Activated T-helper 2 cell treated with anti-CD3 and anti-CD28 coated beads, Interferon-gamma antibody, Interleukin-2, Interleukin-4, amounts not matched to agents 10 μg/mL and 5 μg/mL and 100 μg/mL, durations not matched to agents 14 hours and 24 hours and 36 hours (primary cell): ENCODE measurements at places on chromosomes 3 and 15. TPM values are rescaled to one million over a fixed set of nuclear protein-coding genes. Genes with fewer than 3 reads are reported as not detected.
A peak's percentile ranks its signal among the peaks of the same experiment; 100 is the strongest.

The ATP8B4 gene
- 69.7 and 75.3 TPM in 2 replicates for total RNA-seq

The TLE3 gene
- total RNA-seq: 94.6 and 102 TPM in 2 replicates

The SHF gene
- total RNA-seq: 16.3 and 16.4 TPM in 2 replicates

The GJD2 gene
- not detected in 2 replicates for total RNA-seq

The HCLS1 gene
- 234 and 243 TPM in 2 replicates for total RNA-seq

GRCh38 chr3:98657457-98657856 is 64.0 kb upstream of the CPOX start:
- H3K4me3 ChIP-seq: no peak overlapping the region
- peaks cover 30% of the 10 kb centered on the region for H3K27me3 ChIP-seq
- peaks cover 5% of the 10 kb centered on the region for H3K4me1 ChIP-seq
- no peaks in the 10 kb centered on the region for H3K36me3 ChIP-seq
- no peak overlapping the region for H3K27ac ChIP-seq
- DNase-seq: peak; percentile 42

GRCh38 chr15:101123222-101123910 is 128.5 kb downstream of the CHSY1 start:
- DNase-seq: no peak
- H3K4me3 ChIP-seq: no peak overlapping the region
- no peaks in the 10 kb centered on the region for H3K27me3 ChIP-seq
- H3K36me3 ChIP-seq: peaks cover 5% of the 10 kb centered on the region

DNA sequence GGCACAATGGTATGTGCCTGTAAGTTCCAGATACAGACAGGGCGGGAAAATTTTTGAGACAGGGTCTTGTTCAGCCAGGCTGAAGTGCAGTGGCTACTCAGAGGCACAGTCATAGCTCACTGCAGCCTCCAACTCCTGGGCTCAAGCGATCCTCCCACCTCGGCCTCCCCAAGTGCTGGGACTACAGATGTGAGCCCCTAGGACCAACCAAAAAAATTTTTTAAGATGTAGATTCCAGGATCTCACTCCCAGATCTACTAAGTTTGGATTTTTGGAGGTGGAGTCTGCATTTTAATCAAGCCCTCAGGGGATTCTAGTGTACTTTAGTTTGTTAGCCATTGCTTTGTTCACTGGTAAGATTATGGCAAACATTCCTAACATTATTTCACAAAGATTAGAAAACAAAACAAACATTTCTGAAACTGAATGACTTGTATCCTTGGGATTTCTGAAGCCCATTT is 2.7 kb downstream of the LIPH start:
- H3K27me3 ChIP-seq: no peaks in the 10 kb centered on the region
- H3K36me3 ChIP-seq: no peaks in the 10 kb centered on the region
- H3K27ac ChIP-seq: no peak overlapping the region
- no peak overlapping the region for H3K4me3 ChIP-seq

GRCh38 chr3:173630849-173631248 is 233.3 kb downstream of the NLGN1 start:
- H3K4me1 ChIP-seq: no peaks in the 10 kb centered on the region
- H3K36me3 ChIP-seq: no peaks in the 10 kb centered on the region
- no peak overlapping the region for H3K27ac ChIP-seq
- H3K27me3 ChIP-seq: no peaks in the 10 kb centered on the region
- DNase-seq: no peak

DNA sequence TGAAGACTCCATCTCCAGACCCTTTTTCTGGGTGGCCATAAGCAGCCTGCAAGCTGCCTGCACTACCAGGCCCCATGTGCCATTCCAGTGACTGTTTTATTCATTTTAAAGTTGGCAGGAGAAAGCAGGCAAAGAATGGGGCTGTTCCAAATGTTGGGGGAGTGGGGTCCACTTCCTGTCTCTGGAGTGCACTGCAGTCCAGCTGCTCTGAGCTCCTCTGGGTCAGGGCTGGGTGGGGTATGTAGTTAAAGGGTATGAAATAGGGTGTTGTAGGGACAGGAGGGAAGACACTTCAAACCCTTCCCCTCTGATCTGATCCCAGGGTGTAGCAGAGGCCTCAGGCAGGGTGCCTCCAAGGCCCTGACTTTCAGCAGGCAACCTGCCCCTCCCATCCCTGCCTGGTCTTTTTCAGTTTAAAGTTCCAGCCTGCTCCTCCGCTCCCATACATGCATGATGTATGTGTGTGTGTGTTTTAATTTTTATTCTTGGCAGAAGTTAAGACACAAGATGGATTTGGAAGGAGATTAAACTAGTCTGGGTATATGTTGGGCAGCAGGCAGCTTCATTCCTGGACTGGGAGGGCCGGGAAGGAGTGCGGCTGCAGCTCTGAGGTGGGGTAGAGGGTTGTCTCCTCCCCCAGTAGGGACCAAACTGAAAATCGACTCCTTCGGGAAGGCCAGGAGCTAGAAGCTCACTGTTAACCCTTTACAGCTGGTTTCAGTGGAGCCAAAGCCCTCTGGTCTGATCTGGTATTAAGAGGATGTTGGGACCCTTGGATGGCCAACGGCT is 17.3 kb downstream of the BOC start:
- no peak for DNase-seq
- no peaks in the 10 kb centered on the region for H3K36me3 ChIP-seq
- no peak overlapping the region for H3K27ac ChIP-seq
- H3K4me3 ChIP-seq: no peak overlapping the region
- H3K4me1 ChIP-seq: peaks cover 16% of the 10 kb centered on the region

- no peak overlapping the region for H3K27ac ChIP-seq
- H3K27me3 ChIP-seq: no peaks in the 10 kb centered on the region
- H3K4me1 ChIP-seq: no peaks in the 10 kb centered on the region
- DNase-seq: no peak
- no peaks in the 10 kb centered on the region for H3K36me3 ChIP-seq
Measured at GRCh38 chr3:20254268-20255117, 68.5 kb upstream of the SGO1 start.

DNA sequence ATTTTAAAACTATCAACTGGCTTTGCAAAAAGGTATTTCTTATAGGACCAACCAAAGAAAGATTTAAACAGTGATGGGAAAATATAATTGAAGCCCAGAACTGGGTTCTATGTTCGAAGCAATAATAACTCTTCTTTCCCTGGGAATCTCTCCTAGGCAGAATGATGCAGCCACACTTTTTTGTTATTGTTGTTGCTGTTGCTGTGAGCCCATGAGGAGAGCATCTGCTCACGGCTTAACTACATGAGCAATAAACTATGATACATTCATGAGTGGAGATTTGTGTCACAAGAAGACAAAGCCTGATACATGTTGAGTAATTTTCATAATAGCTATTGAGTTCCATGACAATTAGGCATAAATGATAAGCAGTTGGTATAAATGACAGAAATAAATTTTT is 80.5 kb downstream of the CRTC3 start:
- no peak overlapping the region for H3K27ac ChIP-seq
- no peak overlapping the region for H3K4me3 ChIP-seq
- DNase-seq: no peak
- H3K36me3 ChIP-seq: peaks cover 74% of the 10 kb centered on the region
- H3K27me3 ChIP-seq: no peaks in the 10 kb centered on the region

- no peaks in the 10 kb centered on the region for H3K27me3 ChIP-seq
- H3K27ac ChIP-seq: peak overlapping the region; percentile 42
- no peak for DNase-seq
- peaks cover 76% of the 10 kb centered on the region for H3K36me3 ChIP-seq
- H3K4me1 ChIP-seq: peaks cover 2% of the 10 kb centered on the region
Measured at GRCh38 chr3:177026505-177027277, 170.6 kb downstream of the TBL1XR1 start.
